Activated T-cell treated with anti-CD3 and anti-CD28 coated beads for 1 hour (primary cell): ENCODE measurements at places on chromosomes 6 and 20.

- no peak for DNase-seq
Measured at GRCh38 chr6:167856474-167856873, 29.8 kb downstream of the AFDN start.

GRCh38 chr6:29685718-29686326 is 4.9 kb upstream of the ZFP57 start:
- no peak for DNase-seq

GRCh38 chr20:46955601-46956556 is 61.2 kb downstream of the EYA2 start:
- no peak for DNase-seq

DNA sequence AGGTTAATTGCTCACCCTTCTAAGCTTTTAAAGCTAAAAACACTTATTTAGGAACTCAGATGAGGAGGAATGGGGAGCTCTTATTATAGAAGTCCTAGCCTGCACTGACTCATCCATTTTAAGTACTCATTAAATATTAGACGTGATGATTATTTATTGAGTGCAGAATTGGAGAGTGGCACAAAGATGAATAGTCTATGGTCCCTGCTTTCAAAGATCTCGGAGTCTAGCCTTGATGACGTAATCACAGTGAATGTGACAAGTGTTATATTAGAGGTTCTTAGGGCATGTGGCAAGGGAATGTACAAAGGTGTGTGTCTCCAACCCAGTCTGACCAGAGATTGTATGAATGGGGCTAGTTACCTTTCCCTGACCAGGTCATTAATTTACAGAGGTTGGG is 68.7 kb upstream of the CD83 start:
- no peak for DNase-seq

DNA sequence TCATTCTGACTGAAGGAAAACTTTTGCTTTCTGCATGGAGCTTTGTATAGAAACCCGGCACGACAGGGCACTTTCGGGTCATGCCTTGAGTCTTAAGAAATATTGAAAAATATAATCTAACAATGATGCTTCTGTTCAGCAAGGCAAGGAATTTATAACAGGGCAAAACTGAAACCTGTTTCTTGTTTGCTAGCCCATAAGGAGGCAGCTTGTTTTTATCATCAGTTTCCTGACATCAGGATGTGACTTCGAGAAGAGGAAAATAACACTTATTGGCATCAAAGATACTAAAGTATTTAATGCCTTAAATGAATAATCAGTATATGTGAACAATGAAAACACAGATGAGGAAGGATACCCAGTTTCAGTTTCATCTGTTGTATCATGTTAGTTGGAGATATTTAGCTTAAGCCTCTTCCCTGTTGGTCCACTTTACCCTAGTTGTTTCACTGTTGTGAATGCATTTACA is 146.5 kb downstream of the CDKAL1 start:
- DNase-seq = no peak

DNA sequence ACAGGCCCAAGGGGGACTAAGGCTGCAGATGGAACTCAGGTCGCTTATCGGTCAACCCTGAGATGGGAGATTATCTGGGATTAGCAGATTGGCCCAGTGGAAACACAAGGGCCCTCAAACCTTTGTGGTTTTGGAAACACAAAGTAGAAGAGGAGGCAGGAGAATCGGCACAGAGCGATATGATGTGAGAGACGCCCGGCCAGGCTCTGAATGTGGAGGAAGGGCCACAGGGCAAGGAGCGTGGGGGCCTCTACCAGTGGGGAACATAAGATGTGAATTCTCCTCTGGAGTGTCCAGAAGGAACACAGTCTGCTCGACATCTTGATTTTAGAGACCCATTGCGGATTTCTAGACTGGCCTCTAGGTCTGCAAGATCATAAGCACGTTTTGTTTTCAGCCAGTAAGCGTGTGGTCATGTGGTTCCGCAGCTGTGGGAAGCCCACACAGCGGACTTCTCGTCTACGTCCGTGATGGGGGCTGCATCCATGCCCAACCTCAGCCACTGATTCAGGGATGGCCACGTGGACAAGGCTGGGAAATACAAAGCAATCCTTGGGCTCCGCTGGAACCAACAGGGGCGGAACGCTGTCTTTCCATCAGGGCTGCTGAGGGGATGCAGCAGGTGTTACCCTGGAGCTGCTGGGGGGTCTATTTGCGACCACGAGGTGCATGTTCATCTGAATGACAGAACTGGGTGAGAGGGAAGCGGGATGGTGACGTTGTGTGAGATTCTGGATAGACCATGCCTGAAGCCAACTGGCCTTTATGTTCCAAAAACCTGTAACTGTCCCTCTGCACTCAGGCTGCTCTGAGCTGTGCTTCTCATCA is 127.6 kb upstream of the PMEPA1 start:
- no peak for DNase-seq

GRCh38 chr6:143135797-143136561 is 75.3 kb downstream of the AIG1 start:
- DNase-seq = no peak

DNA sequence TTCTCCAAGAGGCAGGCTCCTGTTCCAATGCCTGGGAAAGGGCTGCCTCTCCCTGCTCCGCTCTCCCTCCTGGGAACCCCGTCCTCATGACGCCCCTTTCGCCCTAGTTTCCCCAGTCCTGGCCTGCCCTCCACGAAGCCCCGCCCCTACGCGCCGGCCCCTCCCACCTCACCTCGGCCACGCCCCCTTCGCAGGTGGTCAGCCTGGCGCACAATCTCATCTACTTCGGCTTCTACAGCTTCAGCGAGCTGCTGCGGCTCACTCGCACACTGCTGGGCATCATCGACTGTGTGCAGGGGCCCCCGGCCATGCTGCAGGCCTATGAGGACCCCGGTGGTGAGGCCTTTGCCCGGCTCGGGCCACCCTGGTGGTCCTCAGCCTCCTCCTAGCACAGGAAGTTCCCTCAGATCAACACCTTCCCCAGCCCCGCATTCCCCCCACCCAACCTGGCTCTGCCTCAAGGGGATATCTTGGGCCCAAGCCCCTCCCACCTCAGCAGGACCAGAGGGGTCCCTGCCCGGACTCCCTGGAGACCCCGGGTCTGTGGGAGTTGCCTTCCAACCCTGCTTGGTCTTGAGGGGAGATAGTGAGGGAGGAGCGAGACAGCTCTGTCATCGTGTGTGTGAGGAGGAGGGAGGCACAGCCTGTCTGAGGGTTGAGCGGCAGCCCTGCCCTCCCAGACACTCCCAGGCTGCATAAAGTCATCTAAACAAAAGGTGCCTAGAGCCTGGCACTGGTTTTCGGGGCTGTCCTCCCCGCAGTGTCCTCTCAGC is 40.3 kb downstream of the UQCC2 start:
- DNase-seq = no peak

GRCh38 chr6:39666706-39667489 is 58.3 kb downstream of the KIF6 start:
- no peak for DNase-seq

DNA sequence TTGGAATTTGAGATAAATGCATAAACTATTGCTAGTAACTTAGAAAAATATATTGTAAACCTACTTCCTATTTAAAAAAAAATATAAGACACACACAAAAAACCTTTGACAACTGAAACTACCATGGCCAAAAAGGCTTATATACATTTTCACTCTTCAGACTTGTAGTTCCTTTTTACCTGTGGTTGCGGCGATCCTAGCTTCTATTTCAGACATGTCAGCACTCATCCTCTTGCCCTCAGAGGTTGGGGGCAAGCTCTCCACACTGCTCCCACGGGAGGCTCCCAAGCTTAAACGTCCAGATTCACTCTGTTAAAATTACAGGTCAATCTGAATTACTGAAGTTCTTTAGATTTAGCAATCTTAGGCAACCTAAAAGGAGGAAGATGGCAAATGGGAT is 39.8 kb downstream of the MAP3K7 start:
- DNase-seq = no peak

- no peak for DNase-seq
Measured at GRCh38 chr6:34974249-34974642, 85.2 kb downstream of the ANKS1A start.

- no peak for DNase-seq
Measured at GRCh38 chr6:113644861-113645575, 212.1 kb upstream of the MARCKS start.

DNA sequence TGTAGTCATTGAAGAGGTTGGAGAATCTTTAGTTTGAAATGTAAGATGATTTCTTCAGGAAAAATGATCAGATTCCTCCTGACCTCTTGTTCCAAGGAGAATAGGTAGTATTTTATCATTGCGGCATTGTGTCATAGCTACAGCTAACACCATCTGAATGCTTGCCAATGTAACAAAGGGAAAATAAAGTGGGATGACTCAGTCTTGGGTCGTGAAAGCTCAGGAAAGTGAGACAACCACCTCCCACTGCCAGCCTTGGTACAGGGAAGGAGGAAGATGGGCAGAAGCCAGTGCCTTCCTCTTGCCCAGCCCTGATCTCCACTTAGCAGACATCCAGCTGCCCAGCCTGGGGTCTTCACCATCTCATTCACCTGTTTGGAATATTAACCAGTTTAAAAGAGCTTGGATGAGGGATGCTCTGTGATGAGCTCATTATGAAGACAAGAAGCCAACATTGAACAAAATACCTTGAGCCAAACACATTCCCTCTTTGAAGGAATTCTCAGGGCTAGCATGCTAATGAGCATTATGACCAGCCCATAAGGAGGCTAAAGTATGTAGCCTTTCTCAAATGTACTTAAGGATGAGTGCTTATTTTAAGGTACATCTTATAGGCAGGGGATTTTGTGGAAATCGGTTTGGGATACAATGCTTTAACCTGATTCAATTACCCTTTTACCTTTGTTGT is 40.0 kb upstream of the APCDD1L start:
- no peak for DNase-seq

DNA sequence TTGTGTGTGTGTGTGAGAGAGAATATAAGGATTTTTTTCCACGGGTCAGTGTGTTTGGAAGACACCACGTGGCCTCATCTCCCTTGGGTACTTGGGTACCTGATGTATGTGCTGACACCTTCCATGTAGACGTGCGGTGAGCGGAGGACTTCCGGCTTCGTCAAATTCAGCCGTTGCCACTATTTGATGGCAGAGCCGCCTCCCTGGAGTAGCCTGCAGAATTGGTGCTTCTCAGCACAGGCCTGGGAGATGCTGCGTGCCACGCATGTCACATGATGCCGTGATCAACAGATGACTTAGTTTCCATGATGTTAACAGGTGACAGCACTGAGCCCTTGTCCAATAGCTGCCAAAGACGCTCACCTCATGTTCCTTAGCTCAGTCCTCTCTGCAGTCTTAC is 69.4 kb downstream of the CDH4 start:
- no peak for DNase-seq
